ENCODE measurements at places on chromosomes 11 and 22.

- no peak for DNase-seq
Measured at GRCh38 chr11:112113539-112114457, 27.1 kb downstream of the SDHD start.

DNA sequence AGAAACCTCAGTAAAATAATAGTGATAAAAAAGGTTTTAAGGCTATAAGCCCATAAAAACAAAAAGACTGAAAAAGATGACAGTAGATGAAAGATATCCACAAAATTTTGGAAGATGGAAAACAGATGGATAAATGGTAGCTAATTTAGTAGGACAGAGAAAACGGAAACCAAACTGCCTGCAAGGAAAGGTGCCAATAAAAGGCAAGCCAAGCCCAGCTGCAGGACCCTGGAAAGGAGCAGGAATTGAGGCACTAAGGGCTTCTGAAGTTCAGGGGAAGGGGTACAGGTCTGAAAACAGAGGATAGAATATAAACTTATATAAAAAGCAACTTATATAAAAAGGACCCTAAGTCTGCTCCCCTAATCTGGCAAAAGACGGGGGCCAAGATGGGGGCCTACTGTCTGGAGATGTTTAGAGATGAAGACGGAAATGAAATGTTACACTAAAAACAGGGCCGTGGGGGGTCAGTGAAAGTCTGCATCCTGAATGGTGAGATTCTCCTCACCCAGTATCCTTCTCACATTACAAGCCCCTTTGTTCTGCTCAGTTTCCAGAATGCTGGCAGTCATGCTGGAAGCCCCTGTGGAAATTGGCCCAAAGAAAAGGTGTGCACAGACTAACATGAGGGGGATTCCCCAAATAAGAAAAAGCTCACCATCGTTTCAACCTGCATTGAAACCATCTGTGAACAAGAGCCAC, 269.3 kb upstream of the PITPNB start:
- DNase-seq = no peak

GRCh38 chr11:66291303-66291705, 390 bp upstream of the TMEM151A start:
- DNase-seq = no peak

DNA sequence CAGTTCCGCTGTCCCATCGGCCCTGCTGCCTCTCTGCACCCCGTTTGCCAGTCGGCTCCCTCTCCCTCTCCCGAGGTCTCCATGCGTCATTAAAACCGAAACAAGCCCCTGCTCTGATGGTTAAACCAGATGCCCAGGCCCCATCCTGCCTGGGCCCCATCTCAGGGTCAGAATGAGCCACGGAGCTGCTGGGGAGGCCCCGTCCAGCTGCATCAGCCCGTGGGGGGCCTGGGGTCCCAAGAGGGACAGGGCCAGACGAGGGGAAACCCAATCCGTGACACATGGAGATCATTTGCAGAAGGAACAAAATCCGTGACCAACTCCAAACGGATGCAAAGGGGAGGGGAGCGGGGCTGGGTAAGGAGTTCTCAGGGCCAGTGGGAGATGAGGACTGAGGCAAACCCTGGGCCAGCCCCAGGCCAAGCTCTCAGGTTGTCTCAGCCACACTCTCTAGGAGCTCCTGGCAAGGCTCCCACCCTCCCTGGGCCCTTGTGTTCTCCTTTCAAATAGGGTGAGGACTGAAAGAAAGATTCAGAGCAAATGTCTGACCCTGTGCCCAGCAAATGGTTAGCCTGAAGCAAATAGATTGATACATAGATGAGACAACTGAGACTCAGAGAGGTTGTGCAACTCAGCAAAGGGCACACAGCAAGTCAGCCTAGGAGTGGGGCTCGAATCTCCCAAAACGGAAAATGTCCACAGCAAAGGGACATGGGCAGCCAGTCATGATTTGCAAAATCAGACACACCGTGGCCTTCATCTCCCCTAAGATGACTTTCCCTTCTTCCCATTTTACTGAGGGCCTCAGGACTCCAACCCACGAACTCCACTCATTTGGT, 162.1 kb downstream of the MN1 start:
- no peak for DNase-seq

- DNase-seq = no peak
Measured at GRCh38 chr11:99199341-99199740, 178.6 kb downstream of the CNTN5 start.

GRCh38 chr11:75839851-75840250, 24.8 kb downstream of the UVRAG start:
- no peak for DNase-seq

GRCh38 chr11:73968356-73968966, 14.2 kb downstream of the UCP2 start:
- no peak for DNase-seq

GRCh38 chr11:103536335-103536722, 427.1 kb downstream of the DYNC2H1 start:
- DNase-seq = no peak

- DNase-seq = no peak
Measured at GRCh38 chr22:50208939-50209892, 8.4 kb downstream of the SELENOO start.

DNA sequence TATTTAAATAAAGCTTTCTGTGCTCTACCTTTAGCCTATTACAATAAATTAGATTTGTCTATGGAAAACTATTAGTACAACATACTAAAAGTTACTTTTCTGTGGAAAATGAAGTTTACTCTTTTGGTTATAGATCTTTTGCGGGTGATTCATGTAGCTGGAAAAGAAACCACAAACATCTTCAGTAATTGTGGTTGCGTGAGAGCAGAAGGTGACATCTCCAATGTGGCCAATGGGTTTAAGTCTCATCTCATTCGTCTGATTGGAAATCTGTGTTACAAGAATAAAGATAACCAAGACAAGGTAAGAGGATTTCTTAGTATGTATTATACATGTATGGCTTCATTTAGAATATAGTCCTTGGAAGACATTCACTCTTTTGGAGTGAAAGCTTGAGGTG, 68.6 kb downstream of the ATXN10 start:
- DNase-seq = no peak

DNA sequence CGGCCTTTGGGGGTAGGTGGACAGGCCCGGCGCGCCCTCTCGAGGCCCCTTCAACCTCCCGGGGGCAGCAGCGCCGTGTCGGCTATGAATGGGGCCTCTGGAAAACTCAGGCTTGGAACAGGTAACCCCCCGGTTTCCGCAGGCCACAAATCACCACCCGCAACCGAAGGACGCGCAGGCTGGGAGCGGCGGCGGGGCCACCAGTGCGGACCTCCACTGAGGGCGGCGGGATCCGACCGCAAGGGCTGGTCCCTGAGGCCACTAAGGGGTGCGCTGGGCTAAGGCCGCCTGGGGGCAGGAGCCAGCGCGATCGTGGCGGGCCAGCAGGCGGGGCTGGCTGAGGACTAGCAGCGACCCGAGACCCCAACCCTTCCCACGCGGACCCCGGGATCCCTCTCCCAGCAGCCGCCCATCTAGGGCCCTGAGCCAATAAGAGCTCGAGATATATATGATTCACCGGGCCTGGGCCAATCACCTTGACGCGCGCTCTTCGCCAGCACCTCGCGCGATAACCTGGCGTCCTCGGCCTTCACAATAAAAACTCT, 609 bp upstream of the ATF4 start:
- peak; percentile 93 for DNase-seq

GRCh38 chr11:60528465-60528864, 13.3 kb downstream of the MS4A13 start:
- DNase-seq = no peak

DNA sequence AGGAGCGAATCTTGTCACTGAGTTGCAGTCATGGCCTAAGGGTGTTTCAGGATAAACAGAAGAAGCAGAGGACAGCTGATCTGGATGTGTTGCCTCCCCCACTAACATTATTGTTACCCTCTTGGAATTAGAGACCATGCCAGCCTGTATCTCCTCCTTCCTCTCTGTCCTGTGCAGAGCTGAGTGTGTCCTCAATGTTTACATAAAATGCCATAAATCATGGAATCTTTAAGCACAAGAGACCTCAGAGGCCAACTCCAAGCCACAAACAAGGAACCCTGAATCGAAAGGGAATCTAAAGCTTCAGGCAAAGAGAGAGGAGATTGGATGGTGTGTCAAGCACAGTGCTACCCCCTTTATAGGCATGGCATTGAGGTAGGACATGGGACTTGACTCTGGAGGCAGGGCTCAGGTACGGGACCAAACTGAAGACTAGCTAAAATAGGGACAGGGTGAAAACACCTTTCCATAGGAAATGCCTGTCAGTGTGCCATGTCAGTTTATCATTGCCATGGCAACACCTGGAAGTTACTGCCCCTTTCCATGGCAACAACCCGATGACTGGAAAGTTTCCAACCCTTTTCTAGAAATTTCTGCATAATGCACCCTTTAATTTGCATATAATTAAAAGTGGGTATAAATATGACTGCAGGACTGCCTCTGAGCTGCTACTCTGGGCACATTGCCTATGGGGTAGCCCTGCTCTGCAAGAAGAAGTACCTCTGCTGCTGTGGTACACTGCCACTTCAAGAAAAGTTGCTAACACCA, 489.7 kb downstream of the MIAT start:
- no peak for DNase-seq

- DNase-seq = no peak
Measured at GRCh38 chr11:27329867-27330632, 33.0 kb downstream of the CCDC34 start.

DNA sequence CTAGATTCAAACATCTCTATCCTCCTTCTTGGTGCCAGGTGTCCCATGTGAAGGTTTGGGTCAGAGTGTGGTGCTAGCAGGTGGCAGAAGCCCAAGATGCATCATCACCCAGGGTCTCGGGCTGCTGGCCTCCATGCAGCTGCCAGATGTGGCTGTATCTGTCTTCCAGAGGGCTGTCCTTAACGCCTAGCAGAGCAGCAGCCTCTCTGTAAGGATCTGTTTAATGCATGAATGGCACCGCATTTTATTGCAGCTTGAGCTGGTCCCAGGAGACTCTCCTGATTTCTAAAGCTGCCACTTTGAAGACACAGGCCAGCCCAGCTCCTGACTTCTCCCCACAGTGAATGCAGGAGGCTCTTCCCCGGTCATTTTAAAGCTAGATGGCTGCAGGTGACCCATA, 26.3 kb downstream of the SLC1A2 start:
- no peak for DNase-seq

- DNase-seq = peak; percentile 33
Measured at GRCh38 chr11:113532697-113533424, 57.7 kb upstream of the DRD2 start.

DNA sequence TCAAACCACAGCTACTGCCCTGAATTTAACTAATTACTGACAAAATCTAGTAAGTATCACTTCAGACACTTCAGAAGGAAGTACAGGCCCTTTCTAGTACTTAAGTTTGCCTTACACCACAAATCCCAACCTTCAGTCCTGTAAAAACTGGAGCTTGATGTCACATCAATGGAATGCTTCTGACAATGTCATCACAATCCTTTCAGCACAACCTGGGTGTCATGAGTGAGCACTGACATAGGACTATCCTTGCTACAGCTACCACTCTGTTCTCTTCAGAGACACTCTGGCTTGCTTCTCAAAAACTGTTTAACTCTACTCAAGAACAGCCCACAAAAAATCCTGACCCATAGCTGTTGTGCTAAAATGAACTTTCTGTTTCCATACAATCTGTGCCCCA, 108.2 kb downstream of the RRM1 start:
- no peak for DNase-seq

DNA sequence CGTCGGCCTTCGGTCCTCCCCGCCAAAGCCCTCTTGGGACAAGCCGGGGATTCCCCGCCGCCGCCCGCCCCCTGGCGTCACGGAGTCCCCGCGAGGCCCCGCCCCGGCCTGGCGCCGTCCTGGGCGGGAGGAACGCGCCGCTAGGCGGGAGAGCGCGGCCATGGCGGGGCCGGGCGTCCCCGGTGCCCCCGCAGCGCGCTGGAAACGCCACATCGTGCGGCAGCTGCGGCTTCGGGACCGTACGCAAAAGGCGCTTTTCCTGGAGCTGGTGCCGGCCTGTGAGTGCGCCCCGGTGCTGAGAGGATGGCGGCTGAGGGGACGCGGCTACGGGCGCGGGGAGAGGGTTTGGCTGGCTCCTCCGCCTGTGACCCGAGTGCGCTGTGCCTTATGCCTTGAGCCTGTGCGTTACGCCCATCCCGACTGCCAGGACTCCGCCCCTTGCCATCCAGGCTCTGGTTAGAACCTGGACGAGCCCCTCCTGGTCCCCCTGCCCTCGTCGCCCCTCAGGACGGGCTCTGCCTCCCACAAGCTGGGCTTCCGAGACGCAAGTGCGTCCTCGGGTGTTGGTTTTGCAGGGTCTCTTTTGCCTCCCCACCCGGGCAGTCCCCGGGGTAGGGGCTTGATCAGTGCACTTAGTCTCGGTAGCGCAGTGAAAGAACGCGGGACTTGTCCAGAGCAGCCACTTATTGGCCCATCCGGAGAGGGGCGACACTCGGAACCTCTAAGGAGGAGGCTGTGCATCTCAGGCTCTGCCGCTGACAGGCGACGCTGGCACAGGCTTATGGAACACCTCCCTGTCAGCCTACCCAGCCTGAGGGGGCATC, at the start of gene ATG16L2:
Gene ATG16L2 (plus strand): TSS at position 126 of the 824 bp plus-strand sequence. CDS start 35 bp downstream, at position 161.
- DNase-seq = peak; percentile 86

DNA sequence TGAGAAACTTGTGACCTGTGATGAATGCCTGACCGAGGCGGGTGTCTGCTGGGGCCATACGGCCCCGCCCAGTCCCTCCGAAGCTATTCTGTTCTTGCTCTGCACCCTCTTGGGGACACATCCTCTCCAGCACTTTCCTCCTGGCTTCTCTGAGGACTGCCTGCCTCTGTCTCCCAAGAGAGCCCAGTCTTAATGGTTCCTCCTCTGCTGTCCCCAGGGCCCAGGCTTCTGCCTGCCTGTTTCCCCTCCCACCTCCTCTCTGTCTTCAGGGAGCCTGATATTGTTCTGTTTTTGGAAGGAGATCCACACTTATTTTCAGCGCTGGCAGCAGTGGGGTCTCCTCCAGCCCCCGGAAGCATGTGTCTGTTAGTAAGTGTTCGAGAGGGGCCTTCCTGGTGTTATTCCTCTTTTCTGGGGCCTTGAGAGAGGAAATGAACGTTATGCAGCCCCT, 18.7 kb downstream of the SYNGR1 start:
- no peak for DNase-seq

DNA sequence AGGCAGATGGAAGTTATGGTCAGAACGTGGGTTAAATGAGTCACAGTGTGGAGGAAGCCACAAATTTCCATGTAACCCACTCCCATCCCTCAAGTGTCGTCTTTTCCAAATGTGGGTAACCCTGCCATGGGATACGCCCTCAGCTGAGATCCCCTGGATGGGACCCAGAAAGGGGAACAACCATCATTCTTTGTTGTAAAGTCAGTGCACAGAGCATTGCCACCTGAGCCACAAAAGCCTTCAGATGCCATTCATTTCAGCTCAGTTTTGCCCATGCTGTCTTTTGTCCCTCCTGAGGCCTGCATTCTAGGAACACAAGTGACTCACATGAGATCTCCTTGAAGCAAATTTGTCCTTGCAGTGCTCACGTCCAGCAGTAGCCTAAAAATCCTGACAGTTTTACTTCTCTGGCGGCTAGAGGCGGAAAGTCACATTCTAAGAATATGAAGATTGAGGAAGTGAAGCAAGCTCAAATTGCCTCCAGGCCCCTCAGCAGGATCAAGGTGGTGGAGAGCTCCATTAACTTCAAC, 30.6 kb downstream of the MMP13 start:
- DNase-seq = no peak

Measured in activated T-helper 9 cell treated with anti-CD3 and anti-CD28 coated beads, Interleukin-2, amount 50 U/mL, for 16 hours (primary cell).